ENCODE measurements at places on chromosomes 4 and X.

DNA sequence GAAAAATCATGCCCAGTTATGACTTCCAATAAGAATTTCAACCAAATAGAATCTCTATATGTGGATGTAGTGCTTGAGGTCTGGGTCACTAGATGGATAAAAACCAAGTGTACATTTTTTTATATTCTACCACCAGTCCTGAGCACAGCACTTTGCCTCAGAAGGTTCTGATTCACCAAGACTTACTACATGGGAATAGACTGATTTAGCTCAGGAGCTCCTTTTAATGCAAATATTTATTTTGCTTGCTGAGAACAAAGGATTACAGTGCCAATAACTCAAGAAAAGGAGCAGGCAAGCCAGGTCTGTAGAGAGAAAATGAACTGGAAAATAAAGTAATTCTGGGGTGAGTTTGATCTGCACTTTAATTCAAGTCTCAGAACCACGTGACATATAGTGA lies 6.4 kb upstream of the XK start:
- DNase-seq: no peak

- no peak for DNase-seq
Measured at GRCh38 chrX:96182366-96182765, 502.3 kb upstream of the DIAPH2 start.

DNA sequence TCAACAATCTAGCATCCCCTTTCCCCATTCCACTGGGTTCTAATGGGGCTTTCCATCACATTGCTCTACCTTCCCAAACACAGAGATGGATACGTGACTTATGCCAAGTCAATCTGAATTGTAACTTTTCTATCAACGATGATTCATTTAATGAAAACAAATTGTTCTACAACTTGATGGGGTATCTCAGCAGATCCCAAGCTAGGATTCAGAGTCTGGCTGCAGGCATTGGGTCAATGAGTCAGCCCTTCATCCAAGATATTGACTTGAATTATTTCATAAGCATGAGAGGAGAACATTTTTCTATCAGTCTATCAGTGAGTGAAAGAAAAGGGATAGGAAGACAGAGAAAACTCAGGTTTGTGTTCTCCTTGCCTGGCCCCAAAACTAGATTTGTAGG lies 15.0 kb upstream of the HPGDS start:
- DNase-seq: no peak

- no peak for DNase-seq
Measured at GRCh38 chr4:169566021-169566818, 46.2 kb downstream of the NEK1 start.

- no peak for DNase-seq
Measured at GRCh38 chr4:1375761-1376322, 28.8 kb downstream of the UVSSA start.

- no peak for DNase-seq
Measured at GRCh38 chr4:26173619-26174018, 147.2 kb upstream of the RBPJ start.

DNA sequence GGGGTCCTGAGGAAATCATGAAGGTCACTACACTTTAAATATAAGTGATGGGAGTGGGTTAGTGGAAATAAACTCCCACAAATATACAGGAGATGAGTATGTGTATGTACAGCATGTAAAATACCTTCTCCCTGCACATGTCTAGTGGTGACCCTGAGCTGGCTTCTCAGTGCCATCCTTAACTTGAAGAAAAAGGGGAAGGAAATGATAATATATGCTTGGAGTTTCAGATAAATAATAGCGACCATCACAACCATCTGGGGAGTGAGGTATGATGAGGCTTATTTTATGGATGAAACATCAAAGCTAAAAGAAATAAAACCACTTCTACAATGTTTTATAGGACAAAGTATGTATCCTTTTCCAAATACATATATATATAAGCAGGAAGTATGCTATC lies 41.0 kb upstream of the SORBS2 start:
- DNase-seq: no peak

DNA sequence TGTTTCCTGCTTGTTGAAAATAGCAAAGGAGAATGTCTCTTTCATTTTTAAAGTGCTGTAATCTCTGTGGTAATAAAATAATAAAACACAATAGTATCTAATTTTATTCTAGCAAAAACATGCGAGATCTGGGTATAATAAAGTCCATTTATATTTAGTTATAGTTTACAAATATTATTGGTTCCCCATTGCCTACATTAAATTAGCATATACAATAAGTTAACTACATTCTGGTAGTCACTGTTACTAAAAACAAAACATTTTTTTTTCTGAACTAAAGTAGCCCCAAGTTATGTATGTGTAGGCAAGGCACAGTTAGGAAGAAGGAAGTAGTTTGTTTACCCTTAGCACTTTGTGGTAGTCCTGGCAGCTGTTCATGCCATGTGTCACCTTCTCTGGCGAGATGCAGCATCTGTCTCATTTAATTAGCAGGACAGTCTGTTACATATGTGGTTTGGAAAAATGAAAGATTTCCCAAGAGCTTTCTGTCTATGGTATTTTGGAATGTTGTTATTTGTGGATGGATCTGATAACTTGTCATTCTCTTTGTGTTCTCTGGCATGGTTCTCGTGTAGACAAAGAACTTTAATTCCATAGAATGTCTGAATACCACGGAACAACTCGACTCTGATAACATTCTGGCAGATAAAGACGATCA lies 231.3 kb upstream of the PITX2 start:
- no peak for DNase-seq

GRCh38 chrX:46588263-46588662 lies 14.7 kb downstream of the CHST7 start:
- no peak for DNase-seq

GRCh38 chrX:30533835-30534234 lies 43.7 kb downstream of the TASL start:
- no peak for DNase-seq

- DNase-seq: no peak
Measured at GRCh38 chrX:133666256-133666655, 251.0 kb upstream of the GPC4 start.

- DNase-seq: no peak
Measured at GRCh38 chrX:69028006-69028760, 137.1 kb downstream of the PJA1 start.

- DNase-seq: no peak
Measured at GRCh38 chr4:138452826-138453225, 210.7 kb upstream of the SLC7A11 start.

GRCh38 chr4:71442336-71442735 lies 103.5 kb downstream of the SLC4A4 start:
- no peak for DNase-seq

DNA sequence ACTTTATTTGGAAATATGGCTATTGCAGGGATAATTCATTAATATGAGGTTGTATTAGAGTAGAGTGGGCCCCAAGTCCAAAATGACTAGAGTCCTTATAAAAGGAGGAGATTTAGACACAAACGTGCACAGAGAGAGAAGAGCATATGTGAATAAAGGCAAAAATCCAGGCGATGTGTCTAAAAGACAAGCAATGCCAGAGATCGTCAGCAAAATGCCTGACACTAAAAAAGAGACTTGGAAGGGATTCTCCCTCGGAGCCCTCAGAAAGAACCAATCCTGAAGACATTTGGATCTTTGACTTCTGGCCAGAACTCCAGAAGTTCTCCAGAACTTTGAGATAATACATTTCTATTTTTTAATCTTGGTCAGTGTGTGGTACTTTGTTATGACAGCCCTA lies 472.1 kb downstream of the NLGN4X start:
- no peak for DNase-seq

GRCh38 chr4:171022824-171023230 lies 790.4 kb upstream of the GALNTL6 start:
- DNase-seq: no peak

DNA sequence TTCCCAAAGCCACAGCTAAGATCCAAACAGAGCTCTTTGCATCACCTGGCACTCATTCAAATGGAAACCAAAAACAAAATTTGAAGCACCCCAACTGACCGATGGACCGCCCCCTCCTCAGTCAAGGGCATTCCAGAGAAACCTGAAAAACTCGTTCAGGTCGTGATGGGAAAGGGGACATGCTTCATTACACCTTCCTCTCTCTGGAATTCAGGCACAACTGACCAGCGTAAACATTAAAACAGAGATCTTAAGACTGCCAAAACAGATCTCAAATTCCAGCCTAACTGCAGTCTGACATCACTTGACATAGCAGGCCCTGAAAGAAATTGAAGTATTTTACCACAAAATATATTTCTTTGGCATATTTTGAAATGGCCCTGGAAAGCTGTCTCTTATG lies 28.5 kb downstream of the PTTG2 start:
- no peak for DNase-seq

GRCh38 chrX:38800981-38801845 lies at the start of gene MID1IP1:
MID1IP1 (plus strand) TSS chrX:38801459; CDS start chrX:38804947, 3,488 bp downstream.
- peak; percentile 49 for DNase-seq

DNA sequence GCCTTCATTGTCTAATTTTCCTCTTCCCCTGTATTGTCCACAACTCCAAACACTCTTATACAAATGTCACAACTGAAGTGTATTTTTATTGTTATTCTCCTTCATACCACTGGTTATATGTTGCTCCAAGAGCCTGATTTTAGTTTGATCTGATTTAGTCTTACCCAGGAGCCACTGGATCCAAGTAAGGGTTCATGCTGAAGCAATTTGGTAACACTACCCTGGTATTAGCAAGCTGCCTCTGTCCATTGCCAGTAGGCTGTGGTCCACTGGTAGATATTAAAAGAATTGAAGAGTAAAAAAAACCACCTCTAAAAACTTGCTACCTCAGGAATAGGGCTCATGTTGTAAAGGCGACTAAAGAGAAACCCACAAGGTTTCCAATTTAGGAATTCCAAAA lies 41.2 kb downstream of the AMOT start:
- no peak for DNase-seq

GRCh38 chr4:134308910-134309309 lies 107.3 kb upstream of the PABPC4L start:
- no peak for DNase-seq

DNA sequence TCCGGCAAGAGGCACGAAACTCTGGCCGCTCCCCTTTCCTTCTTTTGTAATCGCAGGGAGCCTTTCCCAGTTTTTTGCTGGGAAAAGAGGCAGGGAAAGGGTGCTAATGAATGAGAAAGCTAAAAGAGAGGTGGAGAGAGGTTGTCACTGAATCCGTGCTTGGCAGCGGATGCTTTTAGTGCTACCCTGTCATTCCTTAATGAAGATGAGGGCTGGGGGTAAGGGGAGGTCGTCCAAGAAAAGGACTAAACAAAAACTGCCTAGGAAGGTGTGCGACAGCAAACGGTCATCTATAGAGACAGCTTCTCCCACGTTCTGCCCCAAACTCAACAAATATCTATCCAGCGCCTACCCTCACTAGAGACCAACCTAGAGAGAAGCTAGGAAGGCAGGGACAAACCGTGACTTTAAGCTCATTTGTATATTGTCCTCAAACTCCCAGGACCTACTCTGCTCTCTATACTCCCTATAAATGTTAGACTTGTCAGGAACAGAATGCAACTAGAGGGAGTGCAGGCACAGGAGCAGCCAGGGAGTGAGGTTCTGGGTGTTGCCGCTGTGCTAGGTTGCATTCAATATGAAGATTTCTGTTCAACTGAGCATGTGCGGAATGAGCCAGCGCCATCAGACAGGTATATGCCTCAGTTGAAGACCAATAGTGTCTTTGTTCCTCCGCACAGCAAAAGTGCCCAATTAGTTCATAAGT lies 777 bp upstream of the CASK start:
- DNase-seq: no peak

DNA sequence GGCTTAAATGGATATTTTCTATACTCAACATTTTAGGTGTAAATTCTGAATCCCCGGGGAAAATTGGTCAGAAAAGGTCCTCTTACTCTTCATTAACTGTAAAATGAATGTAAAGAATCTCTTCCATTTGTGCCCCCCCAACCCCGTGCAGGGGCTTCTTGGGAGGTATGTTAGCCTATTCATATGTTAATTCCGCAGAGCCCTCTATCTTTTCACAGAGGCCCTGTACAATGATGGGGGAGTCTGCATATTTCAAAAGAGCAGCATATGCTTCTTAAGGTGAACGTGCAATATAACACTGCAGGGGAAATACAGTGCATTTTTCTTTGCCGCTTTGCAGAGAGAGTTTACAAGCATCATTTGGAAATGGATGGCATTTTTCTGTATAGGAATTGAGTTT lies 88.5 kb upstream of the CXorf66 start:
- no peak for DNase-seq

Measured in stimulated activated CD4-positive, alpha-beta T cell treated with anti-CD3 and anti-CD28 coated beads, TNF-alpha, amount 100 ng/mL, for 4 hours (primary cell).